ENCODE measurements at places on chromosomes 4 and X.

- no peak for DNase-seq
Observed at GRCh38 chr4:160034501-160034900, 931.6 kb downstream of the RAPGEF2 start.

- no peak for DNase-seq
Observed at GRCh38 chrX:10932842-10933440, 178.2 kb upstream of the HCCS start.

DNA sequence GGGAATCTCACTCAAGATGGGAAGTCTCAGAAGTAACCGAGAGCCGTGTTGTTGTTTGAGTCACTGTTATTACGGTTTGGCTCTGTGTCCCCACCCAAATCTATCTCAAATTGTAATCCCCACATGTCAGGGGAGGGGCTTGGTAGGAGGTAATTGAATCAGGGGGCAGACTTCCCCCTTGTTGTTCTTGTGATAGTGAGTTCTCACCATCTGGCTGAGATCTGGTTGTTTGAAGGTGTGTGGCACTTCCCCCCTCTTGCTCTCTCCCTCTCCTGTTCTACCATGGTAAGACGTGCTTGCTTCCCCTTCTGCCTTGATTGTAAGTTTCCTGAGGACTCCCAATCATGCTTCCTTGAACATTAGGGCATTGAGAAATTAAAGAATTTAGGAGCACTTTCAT lies 37.0 kb downstream of the HAND2 start:
- no peak for DNase-seq

DNA sequence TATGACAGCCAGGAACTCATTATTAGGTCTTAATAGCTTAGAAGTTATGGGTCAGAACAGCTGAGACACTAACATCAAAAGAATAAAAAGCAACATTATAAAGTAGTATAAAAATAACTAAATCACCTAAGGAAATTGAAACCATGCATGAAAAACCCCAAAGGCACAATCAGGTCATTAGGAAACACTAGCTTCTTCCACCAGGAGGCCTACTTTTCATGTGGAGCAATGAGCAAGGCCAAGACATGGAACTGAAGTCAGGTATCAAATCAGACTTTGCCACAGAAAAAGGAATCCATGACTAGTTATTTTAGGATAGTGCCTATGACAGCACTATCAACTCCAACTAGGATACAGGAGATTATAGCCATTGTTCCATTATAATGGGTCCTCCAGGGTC lies 7.9 kb downstream of the HUWE1 start:
- DNase-seq, result no peak

DNA sequence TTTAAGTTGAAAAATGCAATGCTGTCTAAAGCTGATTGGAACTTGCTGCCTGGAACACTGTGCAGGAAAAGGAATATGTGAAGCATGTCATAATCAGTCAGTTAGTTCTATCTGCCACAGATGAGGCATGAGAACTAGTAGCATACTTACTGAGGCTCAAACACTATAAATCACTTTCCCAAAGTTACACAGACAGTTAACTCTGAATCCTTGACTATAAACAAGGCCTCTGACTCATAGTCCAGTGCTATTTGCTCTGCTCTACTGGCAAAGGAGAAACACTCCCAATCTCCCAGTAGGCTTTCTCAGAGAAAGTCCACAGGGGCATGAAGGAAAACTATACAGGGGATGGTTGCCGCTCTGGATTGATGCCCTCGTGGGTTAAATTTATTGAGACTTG lies 2078.4 kb upstream of the TENM3 start:
- DNase-seq, result no peak

GRCh38 chr4:130403221-130403620 lies 1307.3 kb downstream of the C4orf33 start:
- no peak for DNase-seq

DNA sequence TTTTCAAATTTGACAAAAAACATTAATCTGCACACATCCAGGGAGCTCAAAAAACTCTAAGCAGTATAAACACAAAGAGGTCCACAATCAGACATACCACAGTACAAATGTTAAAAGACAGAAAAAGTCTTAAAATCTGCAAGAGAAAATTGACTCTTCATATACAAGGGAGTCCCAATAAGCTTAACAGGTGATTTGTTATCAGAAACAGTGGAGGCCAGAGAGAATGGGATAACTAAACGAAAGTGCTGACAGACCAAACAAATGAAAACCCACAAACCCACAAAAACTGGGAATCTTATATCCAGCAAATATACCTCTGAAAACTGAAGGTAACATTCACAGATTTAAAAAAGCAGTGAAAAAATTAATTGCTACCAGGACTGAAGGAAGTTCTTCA lies 182.0 kb upstream of the PAQR3 start:
- no peak for DNase-seq

GRCh38 chr4:7657545-7658297 lies 223.0 kb upstream of the PSAPL1 start:
- DNase-seq, result no peak

- DNase-seq, result no peak
Observed at GRCh38 chr4:119238068-119238722, 25.7 kb downstream of the USP53 start.

GRCh38 chr4:75909405-75909804 lies 7.2 kb upstream of the PPEF2 start:
- DNase-seq, result no peak

DNA sequence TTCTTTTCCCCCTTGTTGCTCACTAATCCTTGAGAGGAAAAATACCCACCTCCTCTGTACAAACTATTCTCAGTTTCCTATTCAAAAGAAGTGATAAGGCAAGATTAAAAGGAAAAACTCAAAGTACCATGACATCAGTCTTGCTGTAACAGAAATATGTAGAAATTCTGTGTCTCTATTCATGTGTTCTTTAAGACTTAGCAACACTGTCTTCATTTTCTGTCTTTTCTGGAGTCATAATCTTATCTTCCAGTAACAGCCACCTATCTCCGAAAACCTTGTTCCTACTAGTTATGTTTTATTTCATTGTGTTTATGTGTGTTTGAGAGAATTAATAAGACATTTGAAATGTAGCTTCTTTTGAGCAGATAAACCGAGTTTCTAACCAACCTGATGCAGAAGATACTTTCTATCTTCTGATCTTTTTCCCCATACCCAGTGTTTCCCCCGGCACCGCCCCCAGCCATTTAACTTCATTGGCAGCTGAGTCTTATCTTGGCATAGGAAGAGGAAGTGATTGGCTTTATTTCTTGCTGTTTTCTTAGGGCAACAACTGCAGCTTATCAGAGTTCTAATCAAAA lies 8.0 kb downstream of the FAM241A start:
- no peak for DNase-seq

DNA sequence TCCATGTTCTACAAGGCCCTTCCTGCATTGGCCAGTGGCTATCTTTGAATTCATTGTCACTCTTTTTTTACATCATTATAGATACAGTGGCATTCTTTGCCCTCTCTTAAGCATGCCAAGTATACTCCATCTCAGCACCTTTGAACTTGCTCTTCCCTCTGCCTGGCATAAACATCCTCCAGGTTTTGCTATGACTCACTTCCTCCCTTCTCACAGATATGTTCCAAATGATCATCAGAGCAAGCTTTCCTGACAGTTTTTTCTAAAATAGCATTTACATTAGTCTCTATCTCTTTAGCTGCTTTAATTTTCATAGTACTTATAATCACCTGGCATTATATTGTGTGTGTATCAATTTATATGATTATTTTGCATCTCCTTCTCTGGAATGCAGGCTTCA lies 553.3 kb upstream of the MAGEB2 start:
- peak; percentile 83 for DNase-seq

DNA sequence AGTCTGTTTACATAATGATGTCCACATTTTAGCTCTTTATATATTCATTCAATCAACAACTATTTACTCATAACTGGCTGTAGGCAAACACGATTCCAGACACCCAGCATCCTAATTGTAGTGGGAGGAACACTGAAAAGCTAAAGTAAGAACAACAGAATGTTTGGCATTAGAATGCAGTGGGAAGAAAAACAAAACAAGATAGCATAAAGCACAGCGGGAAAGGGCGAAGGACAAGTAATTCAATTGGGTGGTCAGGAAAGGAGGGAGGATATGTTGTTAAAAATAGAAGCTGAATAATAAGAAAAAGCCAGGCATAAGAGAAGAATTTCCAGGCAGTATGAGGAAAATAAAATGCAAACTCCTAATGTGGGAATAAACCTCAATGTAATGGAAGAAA lies 189.5 kb upstream of the FAT4 start:
- no peak for DNase-seq

GRCh38 chr4:128823025-128823661 lies 13.6 kb downstream of the JADE1 start:
- DNase-seq, result peak; percentile 61

DNA sequence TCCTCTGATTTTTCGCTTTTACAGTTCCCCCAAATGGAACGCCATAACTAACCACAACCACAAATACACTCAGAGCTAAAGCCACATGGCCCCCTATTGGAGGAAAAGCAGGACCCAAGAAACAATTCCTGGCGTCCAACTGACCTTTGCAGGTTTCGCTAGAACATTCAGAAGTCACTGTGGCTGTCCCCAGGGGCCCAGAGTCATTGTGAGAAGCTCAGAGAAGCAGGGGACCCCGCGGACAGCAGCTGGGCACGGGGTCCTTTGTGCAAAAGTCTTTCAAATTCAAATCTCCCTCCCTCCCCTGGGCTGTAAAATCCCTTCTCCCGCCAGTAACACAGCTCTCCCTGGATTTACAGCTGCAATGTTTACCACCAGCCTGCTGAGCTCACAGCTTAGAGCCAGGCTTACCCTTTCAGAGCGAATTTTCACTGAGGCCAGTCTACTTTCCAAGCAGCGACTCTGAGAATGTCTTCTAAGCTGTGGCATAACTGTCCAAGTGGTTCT lies 214.8 kb downstream of the CRLF2 start:
- DNase-seq, result no peak

- DNase-seq, result no peak
Observed at GRCh38 chr4:81225252-81225651, 10.2 kb upstream of the PRKG2 start.

- DNase-seq, result no peak
Observed at GRCh38 chrX:13215729-13216128, 104.1 kb downstream of the ATXN3L start.

GRCh38 chrX:9906919-9907318 lies 60.2 kb upstream of the CLDN34 start:
- no peak for DNase-seq

- no peak for DNase-seq
Observed at GRCh38 chr4:82394896-82395295, 21.1 kb upstream of the HNRNPD start.

- DNase-seq, result no peak
Observed at GRCh38 chr4:7311205-7311604, 118.9 kb downstream of the SORCS2 start.

GRCh38 chr4:80008971-80009370 lies 64.1 kb downstream of the ANTXR2 start:
- DNase-seq, result no peak

DNA sequence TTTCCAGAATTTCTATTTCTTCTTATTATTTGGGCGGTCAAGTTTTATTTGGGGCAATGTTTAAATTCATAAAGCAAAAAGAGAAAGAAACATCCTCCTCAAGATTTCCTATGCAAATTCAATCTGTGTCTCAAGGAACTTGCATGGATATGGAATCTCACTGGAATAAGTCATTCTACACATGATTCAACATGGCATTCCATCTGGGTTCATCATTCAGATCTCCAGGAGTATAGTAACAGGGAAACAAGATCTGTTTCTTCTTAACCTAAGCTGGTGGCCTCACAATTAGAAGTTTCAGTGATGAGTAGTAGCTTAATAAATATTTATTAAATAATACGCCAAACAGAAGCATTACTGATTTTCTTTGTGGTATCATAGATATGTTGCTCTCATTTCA lies 19.8 kb downstream of the KLHL34 start:
- peak; percentile 56 for DNase-seq

DNA sequence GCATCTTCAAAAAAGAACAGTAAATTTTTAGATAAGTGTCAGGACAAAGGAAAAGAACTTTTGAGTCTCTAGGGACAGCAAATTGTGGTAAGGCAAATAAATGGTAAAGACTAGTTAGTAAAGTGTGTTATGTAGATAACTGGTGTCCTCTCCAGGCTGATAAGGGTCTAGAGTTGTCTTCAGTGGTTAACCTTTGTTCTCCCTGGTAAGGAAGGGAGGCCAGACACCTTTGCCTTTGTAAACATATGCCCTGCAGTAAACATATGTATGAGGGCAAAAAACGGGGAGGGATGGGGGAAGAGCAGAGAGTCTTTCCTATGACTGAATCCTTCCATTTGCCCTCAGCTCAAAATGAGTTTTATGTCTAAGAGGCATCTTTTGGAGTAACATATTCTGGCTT lies 384.6 kb downstream of the HNRNPD start:
- DNase-seq, result no peak

GRCh38 chr4:185794637-185795036 lies 17.4 kb downstream of the SORBS2 start:
- peak; percentile 32 for DNase-seq

- no peak for DNase-seq
Observed at GRCh38 chr4:169030562-169030982, 20.5 kb upstream of the CBR4 start.

- no peak for DNase-seq
Observed at GRCh38 chr4:19580095-19580494, 671.6 kb upstream of the SLIT2 start.

DNA sequence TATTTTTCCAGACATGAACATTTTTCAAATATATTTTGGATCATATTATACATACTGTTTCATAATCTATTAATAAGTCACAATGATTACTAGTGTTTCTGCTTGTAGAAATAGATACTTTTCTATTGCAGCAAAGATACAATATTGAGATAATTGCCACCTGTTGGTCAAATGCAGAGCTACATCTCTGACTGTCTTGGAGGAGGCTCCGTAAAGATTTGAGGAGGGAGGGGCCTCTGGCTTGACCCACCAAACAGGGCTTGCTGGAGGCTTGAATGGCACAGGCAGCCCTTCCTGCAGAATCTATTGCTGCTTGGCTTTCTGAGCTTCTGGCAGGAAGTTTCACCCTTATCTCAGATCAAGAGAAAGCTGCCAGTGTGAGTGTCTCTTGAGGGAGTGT lies 99.3 kb upstream of the ARMCX2 start:
- DNase-seq, result no peak

DNA sequence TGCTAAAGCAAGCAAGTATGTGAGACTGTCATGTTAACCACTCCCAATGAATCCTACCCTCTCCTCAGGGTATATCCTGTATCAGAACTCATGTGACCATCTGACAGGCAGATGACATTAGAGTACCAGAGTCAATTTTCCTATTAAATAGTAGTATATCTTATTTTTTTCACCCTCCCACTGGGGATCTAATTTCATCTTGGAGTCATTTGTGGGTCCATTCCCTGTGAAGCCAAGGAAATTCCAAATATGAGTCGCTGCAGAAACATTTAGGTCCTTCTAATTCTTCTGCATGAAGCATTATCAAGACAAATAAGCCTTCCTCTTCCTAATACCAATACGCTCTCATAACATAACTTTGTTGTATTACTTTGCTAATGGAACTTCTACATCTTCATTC lies 52.2 kb upstream of the BLTP1 start:
- peak; percentile 66 for DNase-seq

GRCh38 chr4:108570993-108571569 lies 49.3 kb upstream of the RPL34 start:
- no peak for DNase-seq

GRCh38 chr4:30718021-30718542 lies 2.1 kb upstream of the PCDH7 start:
- peak; percentile 48 for DNase-seq
